ENCODE measurements at places on chromosomes 6 and 20. TPM values are rescaled to one million over a fixed set of nuclear protein-coding genes. Genes with fewer than 3 reads are reported as not detected.

Gene HLA-DPB1
- polyA plus RNA-seq, result 87.6 TPM

Gene TEAD3
- polyA plus RNA-seq, result not detected

GRCh38 chr6:47535316-47536225 lies 58.0 kb downstream of the CD2AP start:
- DNase-seq, result no peak
- no peaks in the 10 kb centered on the region for H3K4me1 ChIP-seq
- no peaks in the 10 kb centered on the region for H3K27me3 ChIP-seq
- peaks cover 11% of the 10 kb centered on the region for H3K36me3 ChIP-seq

Gene E2F1
- polyA plus RNA-seq, result not detected

DNA sequence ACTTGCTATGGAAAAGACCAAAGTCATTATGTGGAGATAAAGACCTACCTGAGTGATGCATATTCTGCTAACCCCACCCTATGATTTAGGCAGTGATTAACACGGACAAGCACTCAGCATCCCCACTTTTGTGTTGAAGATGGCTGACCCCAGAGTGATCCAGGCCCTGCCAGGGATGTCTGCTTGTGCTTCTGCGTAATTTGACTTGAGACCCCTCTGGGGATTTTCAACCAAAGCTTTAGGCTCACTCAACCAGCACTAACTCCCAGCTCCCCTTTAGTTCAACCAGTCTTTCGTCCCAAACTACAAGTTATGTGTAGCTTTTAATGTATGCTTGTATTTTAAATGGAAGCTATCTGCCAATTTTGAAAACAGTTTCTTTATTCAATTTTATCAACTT lies 538.0 kb upstream of the ID4 start:
- H3K27me3 ChIP-seq, result no peaks in the 10 kb centered on the region
- H3K4me1 ChIP-seq, result no peaks in the 10 kb centered on the region
- no peak for DNase-seq
- H3K36me3 ChIP-seq, result no peaks in the 10 kb centered on the region
- H3K4me3 ChIP-seq, result no peak overlapping the region

DNA sequence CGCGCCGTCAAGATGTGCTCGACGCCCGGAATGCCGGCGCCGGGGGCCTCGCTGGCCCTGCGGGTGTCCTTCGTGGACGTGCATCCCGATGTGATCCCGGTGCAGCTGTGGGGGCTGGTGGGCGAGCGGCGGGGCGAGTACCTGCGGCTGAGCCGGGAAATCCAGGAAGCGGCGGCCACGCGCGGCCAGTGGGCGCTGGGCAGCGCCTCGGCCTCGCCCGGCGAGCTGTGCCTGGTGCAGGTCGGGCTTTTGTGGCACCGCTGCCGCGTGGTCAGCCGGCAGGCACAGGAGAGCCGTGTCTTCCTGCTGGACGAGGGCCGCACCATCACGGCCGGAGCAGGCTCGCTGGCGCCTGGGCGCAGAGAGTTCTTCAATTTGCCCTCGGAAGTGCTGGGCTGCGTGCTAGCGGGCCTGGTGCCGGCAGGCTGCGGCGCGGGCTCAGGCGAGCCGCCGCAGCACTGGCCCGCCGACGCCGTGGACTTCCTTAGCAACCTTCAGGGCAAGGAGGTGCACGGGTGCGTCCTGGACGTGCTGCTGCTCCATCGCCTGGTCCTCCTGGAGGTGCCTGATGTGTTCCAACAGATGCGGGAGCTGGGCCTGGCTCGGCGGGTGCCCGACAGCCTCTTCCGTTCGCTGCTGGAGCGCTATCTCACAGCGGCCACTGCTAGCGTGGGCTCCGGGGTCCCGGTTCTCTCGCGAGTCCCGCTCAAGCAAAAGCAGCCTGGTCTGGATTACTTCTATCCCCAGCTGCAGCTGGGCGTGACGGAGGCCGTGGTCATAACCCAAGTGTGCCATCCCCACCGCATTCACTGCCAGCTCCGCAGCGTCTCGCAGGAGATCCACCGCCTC lies 656 bp downstream of the TDRD6 start:
- H3K27ac ChIP-seq, result no peak overlapping the region
- H3K4me1 ChIP-seq, result no peaks in the 10 kb centered on the region
- DNase-seq, result no peak
- no peaks in the 10 kb centered on the region for H3K27me3 ChIP-seq
- H3K36me3 ChIP-seq, result no peaks in the 10 kb centered on the region

DNA sequence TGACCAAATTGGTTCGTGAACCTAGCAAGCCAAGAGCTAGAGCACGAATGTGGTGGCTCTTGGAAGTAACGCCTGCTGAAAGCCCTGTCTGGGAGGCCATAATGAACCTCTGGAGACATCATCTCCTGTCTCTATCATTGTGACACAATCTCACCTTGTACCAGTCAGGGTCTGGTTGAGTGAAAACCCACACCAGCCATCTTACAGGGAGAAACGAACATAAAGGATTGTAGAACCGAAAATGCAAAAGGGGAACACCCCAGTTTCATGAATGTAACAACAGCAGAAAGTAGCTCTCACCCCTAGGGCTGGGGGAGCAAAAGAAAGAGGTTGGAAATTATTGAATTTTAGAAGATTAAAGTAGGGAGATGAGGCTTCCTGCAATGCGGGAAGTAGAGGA lies 50.9 kb upstream of the TAB2 start:
- no peak for DNase-seq
- H3K4me1 ChIP-seq, result peaks cover 45% of the 10 kb centered on the region
- H3K4me3 ChIP-seq, result no peak overlapping the region
- H3K27me3 ChIP-seq, result no peaks in the 10 kb centered on the region
- no peaks in the 10 kb centered on the region for H3K36me3 ChIP-seq

- no peak overlapping the region for H3K4me3 ChIP-seq
- DNase-seq, result no peak
- H3K36me3 ChIP-seq, result no peaks in the 10 kb centered on the region
- H3K27me3 ChIP-seq, result no peaks in the 10 kb centered on the region
These were observed 24.5 kb downstream of the TOX2 start for GRCh38 chr20:43938932-43939761.
